ENCODE measurements at places on chromosomes 6 and 20.

GRCh38 chr6:112349958-112350357, 2.8 kb downstream of the RFPL4B start:
- no peak for ATAC-seq

- no peak for ATAC-seq
These were observed 671.7 kb upstream of the NRSN1 start for GRCh38 chr6:23454080-23454976.

- ATAC-seq, result no peak
These were observed 57.7 kb downstream of the SLX4IP start for GRCh38 chr20:10492844-10493243.

DNA sequence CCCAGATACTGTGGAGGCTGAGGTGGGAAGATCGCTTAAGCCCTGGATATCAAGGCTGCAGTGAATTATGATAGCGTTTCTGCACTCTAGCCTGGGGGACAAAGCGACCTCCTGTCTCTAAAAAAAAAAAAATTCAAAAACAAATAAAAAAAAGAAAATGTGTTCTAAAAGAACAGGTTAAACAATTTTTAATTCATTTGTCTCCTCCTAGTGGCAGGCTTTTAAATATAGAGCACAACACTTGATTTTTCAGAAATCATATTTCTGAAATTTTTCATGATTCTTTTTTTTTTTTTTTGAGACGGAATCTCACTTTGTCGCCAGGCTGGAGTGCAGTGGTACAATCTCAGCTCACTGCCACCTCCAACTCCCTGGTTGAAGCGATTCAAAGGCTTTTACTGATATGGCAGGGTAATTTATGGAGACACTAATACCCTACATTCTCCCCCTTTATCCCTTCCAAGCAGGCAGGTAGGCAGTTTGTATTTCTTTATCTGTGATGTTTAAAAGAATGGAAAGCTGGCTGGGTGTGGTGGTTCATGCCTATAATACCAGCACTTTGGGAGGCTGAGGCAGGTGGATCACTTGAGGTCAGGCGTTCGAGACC, 8.7 kb upstream of the GTF3C6 start:
- ATAC-seq, result no peak

- ATAC-seq, result no peak
These were observed 253.2 kb downstream of the HAO1 start for GRCh38 chr20:7687065-7687464.

DNA sequence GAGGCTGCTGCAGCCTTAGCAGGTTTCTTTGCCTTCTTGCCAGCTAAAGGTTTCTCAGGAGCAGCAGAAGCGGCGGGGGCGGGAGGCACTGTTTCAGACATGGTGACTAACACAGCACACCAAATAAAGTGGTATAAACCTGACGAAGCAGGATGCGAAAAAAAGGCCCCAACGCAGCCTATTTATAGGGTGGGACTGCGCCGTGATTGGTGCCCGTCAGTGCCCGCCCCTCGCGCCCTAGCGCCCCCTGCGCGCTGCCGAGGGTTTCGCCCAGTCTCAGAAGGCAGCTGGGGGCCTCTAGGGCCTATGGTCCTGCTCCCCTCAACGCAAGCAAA, 55.0 kb downstream of the TRIM38 start:
- ATAC-seq, result peak; percentile 60

DNA sequence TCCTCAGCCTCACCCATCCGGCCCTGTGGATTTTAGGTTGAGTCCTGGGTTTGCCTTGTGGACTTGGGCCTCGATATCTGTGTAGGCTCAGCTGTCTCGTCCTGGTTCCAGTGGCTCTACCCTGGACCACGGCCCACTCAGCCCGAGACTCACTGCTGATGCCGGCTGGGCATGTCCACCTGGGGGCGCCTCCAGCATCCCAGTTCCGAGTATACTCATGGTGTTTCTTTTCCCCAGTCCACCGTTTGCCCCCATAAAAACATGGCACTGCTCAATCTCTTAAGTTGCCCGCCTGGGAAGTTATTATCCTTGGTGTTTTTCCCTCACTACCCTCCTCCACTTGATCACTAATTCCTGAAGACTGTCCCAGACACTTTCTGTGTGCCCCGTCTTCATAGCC, 99.1 kb downstream of the ARID1B start:
- no peak for ATAC-seq

GRCh38 chr20:2142649-2143048, 41.0 kb downstream of the STK35 start:
- peak; percentile 28 for ATAC-seq

DNA sequence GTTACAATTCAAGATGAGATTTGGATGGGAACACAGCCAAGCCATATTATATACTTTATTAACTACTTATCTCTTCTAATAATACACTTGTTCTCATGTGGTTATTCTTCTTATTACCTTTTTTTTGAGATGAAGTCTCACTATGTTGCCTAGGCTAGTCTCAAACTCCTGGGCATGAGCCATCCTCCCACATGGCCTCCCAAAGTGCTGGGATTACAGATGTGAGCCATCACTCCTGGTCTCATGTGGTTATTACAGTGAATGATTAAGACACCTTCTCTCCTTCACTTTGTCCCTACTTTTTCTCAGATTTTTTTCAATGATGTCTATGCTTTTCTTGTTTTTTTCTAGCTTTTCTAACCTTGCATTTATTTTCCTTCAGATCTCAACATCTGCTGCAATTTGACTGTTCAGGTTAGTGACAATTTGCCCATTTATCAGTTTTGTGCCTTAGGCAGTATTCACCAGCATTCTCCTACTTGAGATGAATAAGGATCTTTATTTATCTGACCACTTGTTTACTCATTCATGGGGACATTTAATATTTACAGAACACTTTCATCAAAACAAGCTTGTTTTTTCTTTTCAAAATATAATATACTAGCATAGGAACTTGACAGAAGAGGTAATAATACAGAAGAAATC, 105.7 kb downstream of the SLC16A10 start:
- ATAC-seq, result no peak

All from esophagus mucosa (tissue), 1 donor.